Neural progenitor cell (in vitro differentiated cells): ENCODE measurements at places on chromosomes 6 and 20.
A peak's percentile ranks its signal among the peaks of the same experiment; 100 is the strongest.

GRCh38 chr20:58522666-58523065 is 7.5 kb upstream of the APCDD1L start:
- H3K4me3 ChIP-seq = no peak overlapping the region
- no peak overlapping the region for H3K27ac ChIP-seq
- H3K27me3 ChIP-seq = peaks cover 8% of the 10 kb centered on the region

- no peak overlapping the region for H3K4me3 ChIP-seq
- no peaks in the 10 kb centered on the region for H3K36me3 ChIP-seq
- H3K27me3 ChIP-seq = no peaks in the 10 kb centered on the region
- DNase-seq = no peak
Measured at GRCh38 chr6:134662077-134662700, 287.7 kb downstream of the ALDH8A1 start.

DNA sequence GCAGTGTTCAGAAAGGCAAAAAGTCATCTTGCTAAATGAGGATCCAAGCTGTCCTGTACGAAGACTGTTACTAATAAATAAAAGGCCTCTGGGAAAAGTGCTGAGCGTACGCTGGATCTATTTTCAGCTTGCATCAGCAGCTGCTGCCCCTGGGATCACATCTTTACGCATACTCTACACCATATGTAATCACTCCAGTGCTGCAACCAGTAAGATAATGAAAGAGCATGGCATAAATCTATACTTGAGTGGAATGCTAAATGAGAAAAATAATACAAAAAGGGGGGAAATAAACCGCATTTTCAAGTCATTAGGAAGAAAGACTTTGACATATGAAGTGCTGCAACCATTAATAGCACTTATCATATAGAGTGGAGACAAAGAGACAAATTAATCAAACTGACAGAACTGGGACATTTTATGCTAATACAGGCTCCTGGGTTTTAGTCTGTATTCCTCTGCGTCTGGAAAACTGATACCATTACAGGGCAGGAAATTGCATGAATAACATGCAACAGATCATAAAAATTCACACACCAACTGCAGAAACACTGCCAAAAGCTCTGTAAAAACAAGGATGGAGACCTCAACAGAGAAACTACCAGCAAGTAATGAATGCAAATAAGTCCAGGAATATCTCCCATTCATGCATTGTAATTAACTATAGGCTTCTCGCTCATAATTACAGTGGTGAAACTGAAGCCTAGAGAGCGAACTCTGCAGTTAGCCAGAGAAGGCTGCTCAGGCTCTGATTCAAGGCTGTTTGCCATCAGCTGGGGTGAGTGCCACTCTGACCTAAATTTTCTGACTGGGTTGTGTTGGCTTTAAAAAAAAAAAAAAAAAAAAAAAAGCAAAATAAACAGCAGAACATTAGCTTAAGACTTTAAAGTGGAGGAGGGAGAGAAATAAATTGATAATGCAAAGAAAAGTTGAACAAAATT is 83.8 kb downstream of the GJA10 start:
- DNase-seq = no peak
- H3K4me3 ChIP-seq = no peak overlapping the region
- H3K4me1 ChIP-seq = peaks cover 32% of the 10 kb centered on the region
- no peaks in the 10 kb centered on the region for H3K27me3 ChIP-seq
- no peaks in the 10 kb centered on the region for H3K36me3 ChIP-seq

DNA sequence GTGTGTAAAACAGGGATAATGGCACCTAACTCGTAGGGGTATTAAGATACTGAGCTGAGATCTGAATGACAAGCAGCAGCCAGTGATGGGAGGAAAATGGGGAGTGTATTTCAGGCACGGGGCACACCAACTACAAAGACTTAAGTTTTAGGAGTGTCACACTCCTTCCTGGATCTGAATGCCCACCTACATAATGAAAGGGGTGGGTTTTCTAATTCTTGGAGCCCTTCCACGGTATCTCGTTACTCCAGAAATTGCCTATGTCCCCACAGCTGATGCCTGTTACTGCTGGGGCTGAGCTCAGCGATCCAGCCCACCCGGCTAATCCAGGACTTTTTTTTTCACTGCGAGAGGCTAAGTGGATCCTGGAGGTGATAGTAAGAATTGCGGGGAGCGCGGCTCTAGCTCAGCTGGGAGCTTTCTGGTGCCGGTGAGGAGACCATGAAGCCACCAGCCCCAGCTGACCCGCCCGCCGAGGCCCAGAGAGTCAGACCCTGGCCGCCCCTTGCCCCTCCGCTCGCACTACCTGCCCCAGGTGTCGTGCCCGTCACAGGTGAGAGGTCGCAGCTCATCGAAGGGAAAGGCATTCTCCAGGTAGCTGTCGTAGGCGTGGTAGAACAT is 727 bp downstream of the EDEM2 start:
- no peaks in the 10 kb centered on the region for H3K36me3 ChIP-seq
- peaks cover 8% of the 10 kb centered on the region for H3K4me1 ChIP-seq
- no peaks in the 10 kb centered on the region for H3K27me3 ChIP-seq
- H3K27ac ChIP-seq = no peak overlapping the region
- peak overlapping the region; percentile 65 for H3K4me3 ChIP-seq

DNA sequence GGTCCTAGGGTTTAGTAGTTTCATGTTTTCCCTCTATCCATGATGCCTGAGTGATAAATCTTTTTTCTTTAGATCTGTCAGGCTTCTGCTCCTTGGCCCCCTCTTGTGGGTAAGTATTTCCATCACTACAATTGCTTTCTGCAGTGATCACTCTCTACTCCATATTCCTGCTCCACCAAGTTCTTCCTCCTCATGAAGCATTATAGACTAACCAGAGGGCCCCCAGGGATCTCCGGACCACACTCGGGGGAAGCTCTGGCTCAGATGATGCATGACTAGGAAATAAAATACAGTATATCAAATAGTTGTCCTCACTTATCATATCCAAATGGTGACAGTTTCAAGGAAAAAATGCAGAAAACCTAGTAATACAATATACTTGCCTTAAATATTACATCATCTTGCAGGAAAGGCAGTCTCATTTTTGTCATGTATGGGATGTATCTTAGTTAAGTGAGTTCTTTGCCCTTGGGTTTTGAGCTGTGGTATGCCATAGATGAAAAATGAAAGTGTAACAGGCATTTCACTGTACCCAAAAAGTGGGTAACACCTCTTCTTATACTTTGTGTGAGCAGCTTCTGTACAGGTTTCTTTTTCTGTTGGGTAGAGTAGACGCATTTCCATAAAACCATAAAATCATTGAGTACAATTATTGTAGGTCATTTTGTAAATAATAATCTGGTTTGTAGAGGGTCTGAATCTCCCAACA is 200.9 kb upstream of the EYA4 start:
- H3K4me1 ChIP-seq = no peaks in the 10 kb centered on the region
- no peak overlapping the region for H3K27ac ChIP-seq
- DNase-seq = peak; percentile 33
- no peaks in the 10 kb centered on the region for H3K27me3 ChIP-seq
- no peak overlapping the region for H3K4me3 ChIP-seq
- no peaks in the 10 kb centered on the region for H3K36me3 ChIP-seq

DNA sequence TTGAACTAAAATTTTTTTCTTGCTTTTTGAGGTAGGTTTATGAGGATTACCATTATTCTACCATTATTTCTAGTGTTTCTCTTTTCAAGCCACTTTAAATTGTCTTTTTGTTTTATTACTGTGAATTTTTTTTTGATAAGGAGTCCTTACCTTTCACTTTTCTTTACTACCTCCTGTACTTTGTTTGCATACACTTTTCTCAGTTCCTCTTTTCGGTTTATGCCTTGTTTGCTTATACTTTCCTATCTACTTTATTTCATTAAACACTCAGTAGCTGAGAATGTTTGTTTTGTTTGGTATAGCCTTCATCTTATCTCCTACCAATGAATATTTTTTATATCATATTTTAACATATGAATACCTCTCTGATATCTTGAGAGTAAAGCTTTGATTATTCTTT is 147.9 kb downstream of the TFAP2B start:
- H3K4me3 ChIP-seq = no peak overlapping the region
- DNase-seq = no peak
- no peaks in the 10 kb centered on the region for H3K4me1 ChIP-seq

- no peak for DNase-seq
- no peak overlapping the region for H3K4me3 ChIP-seq
- no peaks in the 10 kb centered on the region for H3K27me3 ChIP-seq
- H3K27ac ChIP-seq = no peak overlapping the region
- no peaks in the 10 kb centered on the region for H3K36me3 ChIP-seq
Measured at GRCh38 chr6:36000451-36000850, 24.0 kb downstream of the SLC26A8 start.
